ENCODE measurements at places on chromosomes 3 and 15.

- DNase-seq, result no peak
Observed at GRCh38 chr3:148146947-148147826, 550.5 kb upstream of the AGTR1 start.

- DNase-seq, result no peak
Observed at GRCh38 chr15:42285034-42285433, 11.8 kb upstream of the TMEM87A start.

- no peak for DNase-seq
Observed at GRCh38 chr15:101068961-101069653, 149.9 kb downstream of the LRRK1 start.

- DNase-seq, result peak; percentile 50
Observed at GRCh38 chr15:40279437-40280141, 3.3 kb downstream of the ANKRD63 start.

DNA sequence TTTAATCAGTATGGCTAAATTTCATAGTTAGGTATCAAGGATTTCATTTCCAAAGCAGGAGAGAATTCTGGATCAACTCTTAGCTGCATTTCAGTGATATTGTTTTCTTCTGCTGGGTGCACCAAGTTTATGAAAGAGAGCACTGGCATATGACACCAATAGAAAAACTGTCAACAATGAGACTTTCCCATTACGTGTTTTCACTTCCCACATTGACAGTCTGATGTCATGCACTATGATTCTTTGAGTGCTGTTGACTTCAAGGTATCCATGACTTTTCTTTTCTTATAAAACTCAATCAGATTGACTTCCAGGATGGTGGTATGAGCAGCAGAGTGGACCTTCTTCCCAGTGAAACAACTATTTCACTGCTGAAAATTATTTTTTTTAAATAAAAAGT, 476.1 kb downstream of the EDEM1 start:
- no peak for DNase-seq

DNA sequence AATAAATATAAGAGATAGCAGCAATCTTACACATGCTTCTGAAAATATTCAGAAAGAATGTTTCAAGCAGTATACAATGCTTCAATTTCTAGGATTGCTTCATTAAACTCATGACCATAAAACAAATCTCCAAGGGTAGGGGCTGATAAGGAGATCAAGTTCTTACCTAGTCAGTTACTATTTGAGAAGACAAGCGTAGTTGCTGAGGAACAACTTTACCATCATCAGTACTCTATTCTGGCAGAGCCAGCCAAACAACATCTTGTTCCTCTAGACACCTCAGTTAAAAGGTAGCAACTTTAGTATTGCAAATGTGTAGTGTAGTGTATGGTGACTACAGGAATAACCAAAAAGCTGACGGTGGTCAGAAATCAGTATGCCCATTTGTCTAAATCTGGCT, 85.4 kb upstream of the CHRM5 start:
- no peak for DNase-seq
